Ovary (tissue), 10 donors: ENCODE measurements at places on chromosomes 2 and 18. TPM values are rescaled to one million over a fixed set of nuclear protein-coding genes. Genes with fewer than 3 reads are reported as not detected.

DNA sequence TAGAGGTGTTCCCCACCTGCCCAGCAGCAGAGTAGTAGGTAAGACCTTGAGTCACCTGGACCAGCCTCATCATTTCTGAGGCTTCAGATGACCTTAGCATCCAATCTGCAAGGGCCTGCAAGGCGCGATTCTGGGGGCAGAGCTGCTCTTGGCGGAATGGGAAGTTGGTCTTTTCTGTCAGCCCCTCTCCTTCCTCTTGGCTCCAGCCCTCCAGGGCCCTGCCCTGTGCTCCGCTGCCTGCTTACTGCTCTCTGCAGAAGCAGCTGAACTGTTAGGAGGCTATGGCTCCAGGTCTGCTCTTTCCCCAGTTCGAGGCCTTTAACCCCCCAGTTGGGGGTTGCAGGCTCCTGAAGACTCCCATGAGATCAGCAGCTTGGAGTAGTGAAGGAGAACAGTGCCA is 96.1 kb upstream of the MCFD2 start:
- DNase-seq: no peak
- no peaks in the 10 kb centered on the region for H3K27me3 ChIP-seq
- H3K4me3 ChIP-seq: no peak overlapping the region

DNA sequence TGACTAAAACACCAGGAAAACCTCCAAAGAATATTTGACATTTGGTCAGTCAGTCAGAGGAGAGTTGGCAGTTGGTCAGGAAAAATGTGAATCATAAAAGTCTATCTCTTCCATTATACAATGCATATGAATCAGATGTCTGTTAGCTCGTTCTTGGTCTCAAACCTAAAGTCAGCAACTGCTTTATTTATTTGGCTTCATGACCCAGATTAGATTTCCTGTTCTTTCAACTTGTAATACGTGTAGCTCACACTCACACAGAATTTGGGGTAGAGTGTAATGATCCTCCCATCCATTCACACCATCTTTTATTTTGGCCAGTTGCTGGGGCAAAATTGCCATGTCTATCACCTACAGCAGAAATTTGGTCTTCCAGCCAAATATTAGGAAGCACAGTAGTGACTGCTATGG is 81.9 kb upstream of the COL5A2 start:
- DNase-seq: no peak
- no peaks in the 10 kb centered on the region for H3K27me3 ChIP-seq
- H3K4me3 ChIP-seq: no peak overlapping the region
- H3K27ac ChIP-seq: no peak overlapping the region

DNA sequence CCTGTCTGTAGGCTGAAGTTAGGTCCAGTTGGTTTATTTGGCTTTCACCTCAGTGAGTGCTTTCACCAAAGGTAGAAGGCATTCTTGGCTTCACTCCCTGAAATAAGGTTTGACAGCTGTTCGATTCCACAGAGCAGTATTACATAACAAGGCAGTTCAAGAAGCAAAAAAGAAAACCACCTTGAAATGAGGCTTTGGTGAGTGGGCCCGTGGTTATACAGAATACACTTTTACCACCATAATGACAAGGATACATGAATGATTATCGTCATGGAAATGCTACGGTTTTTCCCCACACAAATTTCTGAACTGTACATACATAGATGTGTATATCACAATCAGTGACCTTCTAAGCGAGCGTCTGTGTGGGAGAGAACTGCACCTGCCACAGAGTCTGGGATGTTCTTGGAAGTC is 80.0 kb upstream of the CHRNA1 start:
- H3K4me3 ChIP-seq: no peak overlapping the region
- no peaks in the 10 kb centered on the region for H3K4me1 ChIP-seq
- DNase-seq: no peak
- H3K27me3 ChIP-seq: no peaks in the 10 kb centered on the region

GRCh38 chr2:8539743-8540551 is 141.9 kb upstream of the ID2 start:
- no peak overlapping the region for H3K4me3 ChIP-seq
- no peak for DNase-seq
- H3K27ac ChIP-seq: no peak overlapping the region
- no peaks in the 10 kb centered on the region for H3K36me3 ChIP-seq

- H3K4me3 ChIP-seq: no peak overlapping the region
- no peak for DNase-seq
- H3K4me1 ChIP-seq: no peaks in the 10 kb centered on the region
- H3K27me3 ChIP-seq: no peaks in the 10 kb centered on the region
- H3K36me3 ChIP-seq: no peaks in the 10 kb centered on the region
Observed at GRCh38 chr18:53864770-53865169, 359.7 kb downstream of the MBD2 start.

DNA sequence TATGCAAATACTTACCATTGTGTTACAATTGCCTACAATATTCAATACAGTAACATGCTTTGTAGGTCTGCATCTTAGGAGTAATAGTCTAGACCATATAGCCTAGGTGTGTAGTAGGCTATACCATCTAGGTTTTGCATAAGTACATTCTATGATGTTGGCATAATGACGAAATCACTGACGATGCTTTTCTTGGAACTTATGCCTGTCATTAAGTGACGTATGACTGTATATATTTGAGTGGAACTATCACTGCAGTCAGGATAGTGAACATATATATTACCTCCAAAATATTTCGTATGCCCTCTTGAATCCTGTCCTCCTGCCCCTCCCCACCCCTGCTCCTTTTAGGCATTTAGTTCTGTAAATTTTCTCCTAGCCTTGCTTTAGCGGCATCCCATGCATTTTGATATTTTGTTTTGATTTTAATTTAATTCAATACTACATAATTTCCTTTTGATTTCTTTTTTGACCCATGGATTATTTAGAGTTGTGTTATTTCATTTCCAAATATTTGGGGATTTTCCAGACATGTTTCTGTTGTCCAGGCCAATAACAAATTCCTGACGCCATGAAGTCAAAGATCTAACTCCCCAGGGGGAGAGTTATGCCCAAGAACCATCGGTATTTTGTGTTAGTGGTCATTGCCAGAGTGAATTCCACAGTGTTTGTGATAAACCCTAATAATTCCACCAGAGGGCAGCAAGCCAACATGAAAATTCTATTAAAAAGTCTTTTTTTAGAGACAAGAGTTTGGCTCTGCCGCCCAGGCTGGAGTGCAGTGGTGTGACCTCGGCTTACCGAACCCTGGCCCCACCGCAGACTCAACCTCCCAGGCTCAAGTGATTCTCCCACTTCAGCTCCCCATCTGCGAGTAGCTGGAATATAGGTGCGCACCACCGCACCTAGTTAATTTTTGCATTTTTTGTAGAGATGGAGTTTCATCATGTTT is 24.2 kb upstream of the CASP8 start:
- H3K27ac ChIP-seq: no peak overlapping the region
- H3K27me3 ChIP-seq: no peaks in the 10 kb centered on the region
- H3K36me3 ChIP-seq: no peaks in the 10 kb centered on the region
- no peak overlapping the region for H3K4me3 ChIP-seq

- H3K27ac ChIP-seq: no peak overlapping the region
- DNase-seq: no peak
- no peaks in the 10 kb centered on the region for H3K36me3 ChIP-seq
Observed at GRCh38 chr18:11064106-11064505, 85.3 kb downstream of the PIEZO2 start.

- no peak for DNase-seq
- H3K4me3 ChIP-seq: no peak overlapping the region
- H3K4me1 ChIP-seq: no peaks in the 10 kb centered on the region
- no peaks in the 10 kb centered on the region for H3K27me3 ChIP-seq
Observed at GRCh38 chr2:231344851-231345250, 50.7 kb upstream of the B3GNT7 start.

DNA sequence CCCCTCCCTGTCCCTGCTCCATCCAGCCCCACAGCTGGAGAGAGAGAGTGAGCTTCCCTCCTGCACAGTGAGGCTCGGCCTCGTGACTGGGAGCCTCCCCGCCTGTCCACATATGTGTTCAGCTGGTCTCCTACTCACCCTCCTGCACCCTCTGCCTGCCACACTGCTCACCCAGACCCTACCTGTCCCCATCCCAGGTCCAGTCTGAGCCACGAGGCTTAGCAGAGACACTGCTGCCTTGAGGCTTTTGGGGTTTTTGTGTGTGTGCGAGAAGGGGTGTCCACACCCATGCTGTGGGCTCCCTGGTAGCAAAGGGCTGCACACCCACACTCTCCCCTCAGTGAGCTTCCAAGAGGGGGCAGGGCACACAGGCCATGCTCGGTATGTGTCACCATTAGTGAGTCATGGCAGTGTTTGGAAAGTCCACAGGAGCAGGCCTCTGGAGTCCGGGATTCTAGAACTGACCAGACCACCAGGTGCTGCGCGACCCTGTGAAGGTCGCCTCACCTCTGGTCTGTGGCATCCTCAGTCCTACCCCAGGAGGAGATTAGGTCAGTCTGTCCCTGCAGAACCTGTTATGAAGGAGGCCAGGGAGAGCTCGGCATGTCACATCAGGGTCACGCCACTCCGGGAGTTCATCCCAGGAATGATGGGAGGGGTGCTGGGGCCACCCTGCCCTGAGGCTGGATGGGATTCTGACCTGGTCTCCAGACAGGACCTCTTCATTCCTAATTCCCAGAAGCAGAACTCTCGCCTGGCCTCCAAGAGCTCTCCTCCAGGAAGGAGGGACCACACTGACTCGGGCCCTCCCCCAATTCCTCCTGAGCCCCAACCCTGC is 39.9 kb upstream of the SMAD7 start:
- H3K36me3 ChIP-seq: no peaks in the 10 kb centered on the region
- H3K4me1 ChIP-seq: peaks cover 16% of the 10 kb centered on the region
- no peak for DNase-seq
- H3K4me3 ChIP-seq: no peak overlapping the region
- H3K27ac ChIP-seq: no peak overlapping the region

GRCh38 chr2:16760426-16760825 is 94.8 kb upstream of the CYRIA start:
- H3K27ac ChIP-seq: no peak overlapping the region
- no peak overlapping the region for H3K4me3 ChIP-seq
- DNase-seq: no peak
- peaks cover 14% of the 10 kb centered on the region for H3K4me1 ChIP-seq

GRCh38 chr2:239765076-239765845 is 259.9 kb downstream of the NDUFA10 start:
- no peak for DNase-seq
- H3K27me3 ChIP-seq: no peaks in the 10 kb centered on the region
- peaks cover 3% of the 10 kb centered on the region for H3K4me1 ChIP-seq
- no peaks in the 10 kb centered on the region for H3K36me3 ChIP-seq
- H3K4me3 ChIP-seq: no peak overlapping the region
- H3K27ac ChIP-seq: no peak overlapping the region

DNA sequence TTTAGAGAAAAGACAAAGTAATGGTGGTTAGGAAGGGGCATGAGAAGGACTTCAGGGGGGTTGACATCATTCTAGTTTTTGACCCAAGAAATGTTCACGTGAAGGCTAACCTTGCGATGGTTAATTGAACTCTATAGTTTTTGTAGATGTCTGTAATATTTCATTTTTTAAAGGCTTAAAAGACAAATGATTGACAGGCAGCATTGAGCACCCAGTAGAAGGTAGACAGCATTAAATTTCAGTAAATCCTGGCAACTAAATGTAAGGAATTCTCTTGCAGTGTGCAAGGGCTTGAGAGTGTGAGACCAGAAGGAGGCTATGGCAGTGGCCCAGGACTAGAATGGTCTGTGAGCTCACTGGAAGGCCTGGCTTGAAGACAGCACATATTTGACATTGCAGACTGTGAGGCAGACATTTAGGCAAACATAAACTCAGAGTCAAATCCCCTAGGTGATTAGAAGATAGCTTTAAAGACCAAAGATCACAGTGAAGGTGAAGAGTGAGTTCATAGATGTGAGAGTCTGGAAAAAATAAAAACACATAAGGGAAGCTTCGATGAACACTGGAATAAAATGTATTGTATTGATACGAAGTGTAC is 100.1 kb upstream of the MAP4K4 start:
- H3K4me1 ChIP-seq: no peaks in the 10 kb centered on the region
- DNase-seq: no peak
- H3K27me3 ChIP-seq: no peaks in the 10 kb centered on the region
- H3K27ac ChIP-seq: no peak overlapping the region
- H3K4me3 ChIP-seq: no peak overlapping the region

DNA sequence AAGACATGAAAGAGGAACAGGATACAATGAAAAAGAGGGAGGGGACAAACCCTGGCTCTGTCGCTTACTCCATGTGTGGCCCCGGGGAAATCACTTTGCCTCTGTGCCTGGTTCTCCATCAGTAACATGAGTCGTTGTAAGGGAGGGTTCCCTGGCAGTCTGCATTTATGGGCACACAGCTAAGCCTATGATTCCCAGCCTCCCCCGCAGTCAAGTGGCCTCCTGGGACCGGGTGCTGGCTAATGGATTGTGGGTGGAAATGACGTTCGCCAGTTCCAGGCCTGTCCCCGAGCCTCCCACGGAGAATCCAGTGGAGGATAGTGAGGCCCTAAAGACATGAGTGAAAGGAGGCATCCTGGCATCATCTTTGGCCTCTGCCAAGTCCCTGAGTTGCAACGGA is 42.7 kb downstream of the SFXN5 start:
- DNase-seq: no peak
- no peak overlapping the region for H3K4me3 ChIP-seq
- H3K4me1 ChIP-seq: no peaks in the 10 kb centered on the region
- no peak overlapping the region for H3K27ac ChIP-seq

- H3K27ac ChIP-seq: no peak overlapping the region
- H3K4me1 ChIP-seq: peaks cover 4% of the 10 kb centered on the region
- DNase-seq: no peak
- H3K36me3 ChIP-seq: no peaks in the 10 kb centered on the region
Observed at GRCh38 chr2:40200366-40200915, 251.4 kb downstream of the SLC8A1 start.

DNA sequence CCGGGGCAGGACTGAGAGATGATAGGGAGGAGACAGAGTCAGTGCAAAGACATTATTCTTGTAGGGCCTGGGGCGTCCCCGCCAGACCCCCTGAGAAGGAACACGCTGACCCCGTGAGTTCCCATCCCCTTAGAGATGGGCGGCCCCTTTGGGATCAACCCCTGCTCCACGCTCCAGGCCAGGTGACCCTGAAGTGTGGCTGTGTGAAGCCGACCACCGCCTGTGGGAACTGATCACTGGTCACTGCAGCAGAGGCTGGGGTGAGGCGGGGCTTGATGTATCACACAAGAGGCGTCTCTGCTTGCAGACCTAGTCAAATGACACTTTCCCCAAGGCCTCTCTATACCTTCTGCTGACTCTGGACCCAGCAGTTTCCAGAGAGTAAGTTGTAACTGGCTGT is 157.4 kb upstream of the TWIST2 start:
- H3K4me1 ChIP-seq: peaks cover under 1% of the 10 kb centered on the region
- no peak overlapping the region for H3K27ac ChIP-seq
- no peaks in the 10 kb centered on the region for H3K36me3 ChIP-seq
- no peak for DNase-seq
- H3K27me3 ChIP-seq: no peaks in the 10 kb centered on the region

The CLIP4 gene
- 62.6 TPM for total RNA-seq

The RND3 gene
- total RNA-seq: 16.8 TPM

The DCDC2C gene
- not detected for total RNA-seq

The FOXD4L1 gene
- 0.12 TPM for total RNA-seq

The ZNF513 gene
- 10.7 TPM for total RNA-seq

The LIMS4 gene
- total RNA-seq: 2.3 TPM

The C1GALT1C1L gene
- total RNA-seq: 0.64 TPM

The ELOA2 gene
- total RNA-seq: not detected

The GCG gene
- total RNA-seq: not detected

The UBR3 gene
- 44.2 TPM for total RNA-seq
